ENCODE measurements at places on chromosomes 12 and 14. TPM values are rescaled to one million over a fixed set of nuclear protein-coding genes. Genes with fewer than 3 reads are reported as not detected.

INHBC gene
- 0.40 TPM for polyA plus RNA-seq

KCNC2 gene
- polyA plus RNA-seq: 0.42 TPM

C3AR1 gene
- 6.1 TPM for polyA plus RNA-seq

SLC25A21 gene
- 0.58 TPM for polyA plus RNA-seq

GRCh38 chr12:114688256-114688845, 4.4 kb upstream of the TBX3 start:
- DNase-seq: no peak

GRCh38 chr14:38394064-38394463, 138.2 kb upstream of the CLEC14A start:
- no peak for DNase-seq

GRCh38 chr14:102095231-102095870, 8.5 kb upstream of the HSP90AA1 start:
- DNase-seq: no peak

- DNase-seq: no peak
Observed at GRCh38 chr14:88422919-88423650, 37.6 kb downstream of the SPATA7 start.

DNA sequence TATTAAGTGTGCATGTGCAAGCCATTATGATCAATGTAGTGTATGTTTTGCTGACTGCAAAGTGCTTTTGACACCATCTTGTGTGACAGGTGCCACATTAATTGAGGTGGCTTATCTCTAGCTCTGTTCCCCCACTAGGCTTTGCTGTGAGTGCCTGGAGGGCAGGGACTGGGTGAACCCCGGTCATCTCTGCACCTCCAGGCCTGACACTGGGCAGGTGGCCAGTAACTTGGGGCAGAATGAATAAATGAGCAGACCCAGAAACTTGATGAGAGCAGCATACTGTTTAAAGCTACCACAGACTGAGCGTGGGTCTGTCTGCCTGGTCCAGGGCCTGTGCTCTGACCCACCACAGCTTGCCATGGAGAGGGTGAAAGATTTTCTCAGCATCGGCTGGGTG, 151.6 kb downstream of the CALM1 start:
- DNase-seq: no peak

DNA sequence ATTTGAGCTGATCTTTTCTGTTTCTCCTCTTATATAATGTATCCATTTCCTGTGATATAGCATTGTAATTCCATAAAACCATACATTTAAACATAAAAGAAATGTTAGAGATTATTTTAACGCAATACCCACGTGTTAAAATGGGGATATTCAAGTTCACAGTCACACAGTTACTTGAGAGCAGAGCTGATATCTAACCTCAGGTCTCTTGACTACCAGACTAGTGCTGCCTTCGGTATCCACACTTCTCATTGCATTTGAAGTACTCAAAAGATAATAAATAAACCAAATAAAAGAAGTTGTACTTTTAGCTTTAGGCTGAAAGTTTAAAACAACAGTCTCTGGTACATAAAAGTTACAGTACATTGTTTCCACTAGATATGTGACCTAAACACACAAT, 2.9 kb downstream of the CLECL1 start:
- no peak for DNase-seq
